ENCODE measurements at places on chromosomes 11 and 22.

DNA sequence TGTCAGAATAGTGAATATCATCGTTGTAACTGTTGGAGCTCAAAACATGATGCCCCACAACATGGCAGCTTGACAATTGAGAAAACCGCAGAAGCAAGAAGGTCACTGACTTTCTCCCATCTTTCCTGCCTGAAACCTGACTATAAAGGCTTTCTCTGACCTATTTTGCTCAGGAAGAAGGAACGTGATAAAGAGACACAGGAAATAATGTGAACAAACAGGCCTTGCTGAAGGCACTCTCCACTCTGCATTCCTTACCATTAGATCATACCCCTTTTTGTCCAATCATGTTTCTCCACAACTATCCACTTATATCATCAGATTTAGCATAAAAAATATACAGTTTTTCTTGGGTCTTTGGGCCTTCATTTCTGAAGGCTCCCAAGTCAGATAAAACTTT lies 916.8 kb downstream of the METTL15 start:
- DNase-seq, result no peak

GRCh38 chr22:48794906-48795305 lies 1032.8 kb downstream of the BRD1 start:
- no peak for DNase-seq

DNA sequence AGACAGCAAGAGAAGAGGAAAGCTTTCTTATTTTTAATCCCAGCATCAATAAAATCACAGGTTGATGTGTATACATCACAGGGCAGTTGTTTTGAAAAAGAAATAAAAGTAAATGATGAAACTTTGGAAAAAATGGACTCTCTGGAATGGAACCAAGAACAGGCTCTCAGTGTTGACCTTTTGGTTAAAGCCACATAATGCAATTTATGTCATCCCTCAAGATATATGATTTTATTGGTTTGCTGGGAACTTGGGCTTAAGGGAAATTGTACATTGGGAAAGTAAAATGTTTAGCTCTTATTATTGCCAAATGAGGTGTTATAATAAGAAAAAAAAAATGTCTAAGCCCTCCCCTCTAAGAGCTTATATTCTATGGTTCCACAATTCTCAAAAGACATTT lies 139.8 kb upstream of the MTNR1B start:
- DNase-seq, result no peak

GRCh38 chr22:49783926-49784629 lies 43.6 kb downstream of the BRD1 start:
- DNase-seq, result no peak

DNA sequence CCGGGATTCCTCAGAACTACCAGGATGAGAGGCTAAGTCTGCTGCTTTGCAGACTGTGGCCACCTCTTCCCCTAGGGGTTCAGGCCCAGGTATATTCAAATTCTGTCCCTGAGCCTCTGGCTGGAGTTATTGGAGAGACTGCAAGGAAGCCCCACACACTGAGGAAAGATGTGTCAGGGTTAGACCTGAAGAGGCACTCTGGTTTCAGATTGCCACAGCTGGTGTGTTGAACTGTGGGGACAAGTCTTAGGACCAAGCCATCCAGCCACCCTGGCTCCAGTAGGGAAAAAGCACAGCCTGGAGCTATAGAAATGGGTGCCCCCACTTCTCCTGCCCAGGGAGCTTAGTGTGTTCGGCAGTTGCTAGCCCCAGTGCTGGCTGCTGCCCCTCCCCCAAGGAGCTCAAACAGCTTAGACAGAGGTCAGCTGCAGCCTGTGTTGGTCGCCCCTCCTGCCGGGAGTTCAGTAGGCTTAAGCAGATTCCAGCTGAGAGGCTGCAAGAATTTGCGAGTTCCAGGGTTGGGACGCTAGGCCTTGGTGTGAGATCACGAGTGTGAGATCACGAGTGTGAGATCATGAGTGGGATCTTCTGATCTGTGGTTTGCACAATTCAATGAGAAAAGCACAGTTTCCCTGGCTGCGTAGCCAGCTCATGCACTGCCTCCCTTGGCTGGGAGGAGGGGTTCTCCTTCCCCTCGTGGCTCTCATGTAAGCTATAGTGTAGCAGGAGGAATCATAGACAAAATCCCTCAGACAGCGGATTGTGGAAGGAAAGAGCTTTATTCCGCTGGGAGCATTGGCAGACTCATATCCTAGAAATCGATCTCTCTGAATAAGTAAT lies 552.1 kb upstream of the CHORDC1 start:
- DNase-seq, result no peak

- DNase-seq, result no peak
These were observed 47.3 kb downstream of the CCDC81 start for GRCh38 chr11:86421946-86422345.

- no peak for DNase-seq
These were observed 5.5 kb downstream of the PRPF19 start for GRCh38 chr11:60900673-60901404.

- no peak for DNase-seq
These were observed 137.8 kb upstream of the BDNF start for GRCh38 chr11:27837895-27838563.

DNA sequence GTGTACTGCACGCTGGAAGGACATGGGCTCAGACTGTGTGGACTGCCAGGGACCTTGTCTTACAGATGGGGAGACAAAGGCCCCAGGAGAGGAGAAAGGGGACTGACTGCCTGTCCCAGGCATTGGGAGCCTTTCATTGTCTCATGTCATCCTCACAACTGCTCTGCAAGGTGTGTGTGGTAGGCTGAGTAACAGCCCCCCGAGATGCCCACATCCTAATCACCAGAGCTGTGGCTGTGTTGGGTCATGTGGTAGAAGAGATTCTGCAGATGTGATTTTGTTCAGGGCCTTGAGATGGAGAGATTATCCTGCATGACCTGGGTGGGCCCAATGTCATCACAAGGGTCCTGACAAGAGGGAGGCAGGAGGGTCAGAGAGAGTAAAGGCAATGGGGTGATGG lies 39.1 kb downstream of the ARRB1 start:
- DNase-seq, result no peak

GRCh38 chr22:37312549-37313183 lies 30.4 kb downstream of the CYTH4 start:
- no peak for DNase-seq

DNA sequence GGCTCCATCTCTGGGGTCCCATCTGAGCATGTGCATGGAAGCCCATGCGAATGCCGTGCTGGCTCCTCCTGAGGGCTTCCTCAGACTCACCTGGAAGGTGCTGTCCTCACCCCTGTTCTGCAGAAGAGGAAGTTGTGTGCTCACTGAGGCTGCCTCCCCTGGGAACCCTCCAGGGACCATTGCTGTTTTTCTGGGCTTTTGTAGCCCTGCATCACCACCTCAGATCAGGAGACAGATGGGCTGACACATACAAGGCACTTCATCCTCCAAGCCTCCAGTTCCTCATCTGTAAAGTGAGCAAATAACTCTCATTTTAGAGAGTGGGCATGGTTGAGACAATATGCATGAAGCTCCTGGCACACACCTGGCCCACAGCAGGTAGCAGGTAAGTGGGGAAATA lies 12.1 kb upstream of the LRRC32 start:
- DNase-seq, result no peak

DNA sequence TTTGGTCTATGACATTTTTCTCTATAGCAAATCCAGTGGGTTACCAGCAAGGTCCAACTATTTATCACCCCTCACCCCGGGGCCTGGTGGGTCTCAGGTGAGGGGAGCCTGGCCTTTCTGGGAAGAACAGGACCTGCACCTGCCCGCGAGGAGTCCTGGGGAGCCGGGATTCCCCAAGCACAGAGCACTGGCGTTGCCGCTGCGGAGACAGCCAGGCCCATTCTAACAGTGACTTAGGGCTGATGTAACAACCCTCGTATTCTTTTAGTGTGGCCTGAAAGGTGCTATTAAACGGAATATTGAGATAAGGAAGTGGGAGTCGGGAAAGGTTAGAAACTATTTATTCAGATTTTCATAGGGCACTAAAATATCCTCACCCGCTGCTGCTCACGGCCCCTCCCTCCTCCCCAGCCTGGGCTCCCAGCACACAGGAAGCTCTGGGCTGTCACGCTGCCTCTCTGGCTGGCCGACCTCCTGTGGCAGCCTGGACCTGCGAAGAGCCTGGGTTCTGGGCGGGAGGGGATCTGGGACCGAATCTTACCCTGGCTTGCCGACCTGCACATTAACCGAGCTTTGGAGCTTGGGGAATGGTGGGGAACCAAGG lies 141.2 kb downstream of the MIAT start:
- no peak for DNase-seq

DNA sequence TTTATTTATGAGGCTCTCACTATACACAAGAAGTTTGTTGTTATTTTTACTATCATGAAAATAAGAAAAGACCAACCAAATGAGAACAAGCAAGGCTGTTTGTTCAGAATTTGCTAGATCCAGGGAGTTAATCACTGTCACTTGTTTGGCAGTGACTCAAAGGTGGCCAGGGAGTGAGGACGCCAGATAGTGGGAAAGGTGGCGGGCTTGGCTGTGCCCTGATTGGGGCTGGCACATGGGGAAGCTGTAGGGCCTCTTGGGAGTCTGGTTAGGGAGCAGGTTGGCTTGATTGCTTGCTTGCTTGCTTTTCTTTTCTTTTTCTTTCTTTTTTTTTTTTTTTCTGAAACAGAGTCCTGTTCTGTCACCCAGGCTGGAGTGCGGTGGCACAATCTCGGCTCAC lies 53.1 kb upstream of the SLC22A12 start:
- no peak for DNase-seq

DNA sequence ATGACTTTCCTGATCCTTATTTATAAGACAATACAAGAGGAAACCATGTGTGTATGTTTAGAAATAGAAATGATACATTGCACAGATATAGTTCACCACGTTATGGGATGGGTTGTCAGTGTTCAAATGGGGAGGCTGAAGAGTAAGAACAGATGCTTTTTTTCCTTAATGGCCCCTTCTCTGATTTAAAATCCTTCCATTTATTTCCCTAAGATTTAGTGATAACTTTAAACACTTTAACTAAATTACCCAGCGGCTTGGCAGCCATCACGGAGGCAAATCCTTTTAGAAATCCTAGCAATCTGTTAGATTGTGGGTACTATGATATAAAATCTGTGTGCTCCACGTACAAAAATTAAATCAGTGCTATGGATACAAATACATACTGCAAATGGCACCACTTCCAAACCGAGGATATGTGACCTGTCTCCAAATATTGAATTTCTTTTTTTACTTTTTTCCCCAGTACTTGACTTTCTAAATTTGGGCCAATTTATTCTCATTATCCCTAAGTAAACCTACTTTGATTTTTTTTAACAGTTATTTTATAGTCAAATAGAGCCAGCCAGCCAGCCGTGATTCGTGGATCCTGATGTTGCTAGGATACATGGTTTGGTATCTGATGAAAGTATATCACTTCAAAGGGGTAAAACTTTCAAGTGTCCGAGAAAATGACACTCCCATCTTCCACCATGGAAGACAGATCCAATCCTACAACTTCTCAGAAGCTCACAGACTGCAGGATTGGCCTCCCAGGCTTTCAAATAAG lies 46.1 kb downstream of the BDNF start:
- DNase-seq, result no peak

DNA sequence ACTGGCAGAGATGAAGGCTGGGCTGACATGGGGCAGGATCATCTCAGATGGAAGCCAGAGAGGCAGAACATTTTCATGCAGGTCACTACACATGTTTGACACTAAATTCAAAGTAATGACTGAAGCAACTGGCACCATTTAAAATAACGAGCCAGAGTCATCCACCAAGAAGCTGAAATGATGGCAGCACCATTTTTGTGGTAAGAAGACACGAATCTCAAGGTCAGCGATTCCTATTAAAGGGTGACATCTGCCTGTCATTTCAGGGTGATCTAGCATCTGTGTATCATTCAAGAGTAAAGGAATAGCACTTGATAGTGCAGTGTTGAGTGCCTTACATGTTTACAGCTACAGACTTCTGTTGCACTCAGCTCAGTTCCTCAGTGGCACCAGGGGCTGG lies 113.4 kb upstream of the C11orf87 start:
- no peak for DNase-seq

GRCh38 chr11:73969091-73969490 lies 13.6 kb downstream of the UCP2 start:
- DNase-seq, result no peak

DNA sequence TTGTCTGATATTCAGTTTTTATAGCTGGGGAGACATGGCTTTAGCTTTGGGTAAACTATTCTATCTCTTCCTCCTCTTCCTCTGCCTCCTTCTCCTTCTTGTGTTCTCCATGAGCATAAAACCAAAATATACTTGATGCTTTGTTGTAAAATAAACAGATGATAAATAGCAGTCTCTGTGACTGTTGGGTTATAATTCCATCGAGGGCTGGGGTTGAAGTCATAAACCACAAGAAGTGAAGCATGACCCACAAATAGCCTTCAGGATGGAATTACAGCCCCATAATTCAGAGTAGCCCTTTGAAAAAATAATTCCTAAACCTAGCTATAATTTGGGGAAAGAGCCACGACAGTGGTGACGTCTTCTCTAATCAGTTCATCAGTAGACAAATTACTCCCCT lies 177.7 kb downstream of the SNX19 start:
- no peak for DNase-seq

- DNase-seq, result no peak
These were observed at the start of gene MMP27 for GRCh38 chr11:102705626-102706025. MMP27 (minus strand) TSS chr11:102705769; CDS start chr11:102705714, 55 bp downstream.

DNA sequence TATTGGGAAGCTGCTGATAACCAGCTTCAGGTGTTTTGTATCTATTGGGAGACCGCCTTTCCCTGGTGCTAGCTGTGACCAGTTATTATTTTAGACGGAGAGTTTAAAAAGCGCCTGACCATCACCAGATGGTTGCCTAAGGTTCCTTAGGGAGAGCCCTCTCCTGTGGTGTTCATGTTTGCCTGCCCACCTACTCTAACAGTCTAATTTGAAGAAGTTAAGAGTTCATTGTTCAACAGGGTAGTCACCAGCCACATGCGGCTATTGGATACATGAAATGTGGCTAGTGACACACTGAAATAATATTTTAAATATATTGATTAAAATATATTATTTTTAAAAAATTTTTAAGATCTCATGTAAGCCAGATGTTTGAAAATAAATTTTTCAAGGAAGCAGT lies 71.3 kb upstream of the SLN start:
- no peak for DNase-seq

GRCh38 chr22:25098445-25099081 lies 101.1 kb upstream of the CRYBB3 start:
- no peak for DNase-seq

- DNase-seq, result no peak
These were observed 23.5 kb upstream of the CRYBB3 start for GRCh38 chr22:25176175-25176574.

- peak; percentile 59 for DNase-seq
These were observed 11.0 kb upstream of the MS4A6A start for GRCh38 chr11:60193687-60194433.

DNA sequence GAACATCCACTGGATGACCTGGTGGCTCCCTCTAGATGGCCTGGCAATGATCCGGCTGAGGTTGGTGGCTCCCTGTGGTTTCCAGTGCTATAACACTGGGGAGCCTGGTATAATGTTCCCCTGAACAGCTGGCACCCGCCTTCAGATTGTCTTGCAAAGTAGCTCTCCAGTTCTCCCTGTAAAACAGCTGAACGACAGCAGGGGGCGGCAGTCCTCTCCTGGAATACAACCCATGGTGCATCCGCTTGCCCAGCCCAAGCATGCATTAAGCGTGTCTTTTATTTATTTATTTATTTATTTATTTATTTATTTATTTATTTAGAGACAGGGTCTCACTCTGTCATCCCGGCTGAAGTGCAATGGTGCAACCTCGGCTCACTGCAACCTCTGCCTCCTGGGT lies 258.9 kb downstream of the BUD13 start:
- DNase-seq, result peak; percentile 4

Data from activated naive CD4-positive, alpha-beta T cell treated with Interleukin-2 at 50 U/mL for 16 hours (primary cell).